Spinal cord (tissue), 10 donors: ENCODE measurements at places on chromosomes 6 and 20. TPM values are rescaled to one million over a fixed set of nuclear protein-coding genes. Genes with fewer than 3 reads are reported as not detected.

Gene PLEKHG1
- total RNA-seq = 34.4 TPM

Gene RHAG
- 11.0 TPM for total RNA-seq

Gene LTB
- total RNA-seq = 1.9 TPM

Gene COL11A2
- 4.9 TPM for total RNA-seq

Gene ANKRD66
- 0.69 TPM for total RNA-seq
